ENCODE measurements at places on chromosomes 3 and 15.

DNA sequence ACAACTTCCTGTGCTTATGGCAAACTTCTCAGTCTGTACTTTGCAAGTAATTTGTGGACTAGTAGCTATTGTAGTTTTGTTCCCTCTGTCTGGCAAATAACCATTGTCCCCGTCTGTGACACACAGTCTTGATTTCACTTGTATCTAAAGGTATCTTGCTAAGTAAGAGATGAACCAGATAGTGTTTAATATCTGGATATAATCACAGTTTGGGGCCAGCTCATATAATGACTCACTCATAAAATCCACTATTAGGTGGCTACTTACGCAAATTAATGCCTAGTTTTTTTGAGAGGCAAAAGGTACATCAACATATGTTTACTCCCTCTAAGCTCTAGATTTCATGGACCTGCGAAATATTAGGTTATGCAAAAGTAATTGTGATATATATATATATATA lies 30.4 kb downstream of the VGLL3 start:
- no peak for DNase-seq

DNA sequence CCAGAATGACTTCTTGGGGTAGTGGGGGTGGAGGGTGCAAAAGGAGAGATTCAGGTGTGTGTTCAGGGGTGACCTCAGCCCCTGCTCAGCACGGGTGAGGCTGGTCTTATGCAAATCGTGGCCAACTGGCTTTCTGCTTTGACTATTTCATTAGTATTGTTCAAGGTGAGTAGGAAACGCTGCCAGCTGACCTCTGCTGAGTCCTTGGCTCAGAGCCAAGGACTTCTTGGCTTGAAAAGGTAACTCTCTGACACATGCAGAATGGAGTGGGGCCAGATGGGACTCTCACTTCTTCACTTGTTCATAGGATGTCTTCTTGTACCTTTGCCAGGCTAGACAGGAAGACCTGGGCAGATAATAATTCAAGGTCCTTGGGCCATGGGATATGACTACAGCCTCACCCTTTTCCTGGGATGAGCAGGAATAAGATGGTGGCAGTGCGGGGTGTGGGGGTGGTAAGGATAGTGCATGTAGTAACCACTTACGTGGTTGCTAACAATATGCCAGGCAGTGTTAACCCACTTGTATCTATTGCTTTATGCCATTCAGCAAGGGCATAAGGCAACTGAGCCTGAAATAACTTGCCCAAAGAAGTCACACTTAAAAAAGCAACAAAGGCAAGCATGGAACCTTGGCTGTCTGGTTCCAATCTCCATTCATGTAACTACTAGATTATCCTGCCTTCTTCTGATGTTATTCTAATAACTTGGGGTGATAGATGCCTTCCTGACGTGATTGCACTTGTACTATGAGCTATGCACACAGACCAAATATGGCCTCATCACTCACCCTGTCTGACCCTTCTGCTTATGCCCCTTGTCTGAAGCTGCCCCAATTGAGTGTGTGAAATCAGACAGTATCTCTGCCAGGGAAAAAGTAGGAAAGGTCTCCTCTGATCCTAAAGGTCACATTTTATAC lies 193.1 kb downstream of the NR1D2 start:
- no peak for DNase-seq

DNA sequence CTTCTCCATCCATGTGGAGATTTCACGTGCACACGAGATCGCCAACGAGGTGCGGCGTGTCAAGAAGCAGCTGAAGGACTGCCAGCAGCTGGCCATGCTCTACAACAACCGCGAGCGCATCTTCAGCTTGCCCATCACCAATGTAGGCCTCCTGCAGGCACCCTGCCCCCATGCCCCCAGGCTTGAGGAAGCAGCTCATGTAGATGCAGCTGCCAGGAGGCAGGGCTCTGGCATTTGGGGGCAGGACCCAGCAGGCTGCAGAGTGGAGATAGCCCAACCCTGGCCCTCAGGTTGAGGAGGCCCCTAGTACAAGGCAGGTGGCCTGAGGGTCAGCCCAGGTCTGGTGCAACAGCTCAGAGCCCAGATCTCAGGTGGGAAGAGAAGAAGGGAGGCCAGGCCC lies 36.4 kb downstream of the DNAH1 start:
- DNase-seq: no peak

GRCh38 chr3:194749631-194750490 lies 64.2 kb downstream of the FAM43A start:
- no peak for DNase-seq

GRCh38 chr15:72472992-72473610 lies 1.0 kb upstream of the ARIH1 start:
- DNase-seq: no peak

GRCh38 chr15:72751751-72752455 lies 31.7 kb downstream of the ADPGK start:
- no peak for DNase-seq

DNA sequence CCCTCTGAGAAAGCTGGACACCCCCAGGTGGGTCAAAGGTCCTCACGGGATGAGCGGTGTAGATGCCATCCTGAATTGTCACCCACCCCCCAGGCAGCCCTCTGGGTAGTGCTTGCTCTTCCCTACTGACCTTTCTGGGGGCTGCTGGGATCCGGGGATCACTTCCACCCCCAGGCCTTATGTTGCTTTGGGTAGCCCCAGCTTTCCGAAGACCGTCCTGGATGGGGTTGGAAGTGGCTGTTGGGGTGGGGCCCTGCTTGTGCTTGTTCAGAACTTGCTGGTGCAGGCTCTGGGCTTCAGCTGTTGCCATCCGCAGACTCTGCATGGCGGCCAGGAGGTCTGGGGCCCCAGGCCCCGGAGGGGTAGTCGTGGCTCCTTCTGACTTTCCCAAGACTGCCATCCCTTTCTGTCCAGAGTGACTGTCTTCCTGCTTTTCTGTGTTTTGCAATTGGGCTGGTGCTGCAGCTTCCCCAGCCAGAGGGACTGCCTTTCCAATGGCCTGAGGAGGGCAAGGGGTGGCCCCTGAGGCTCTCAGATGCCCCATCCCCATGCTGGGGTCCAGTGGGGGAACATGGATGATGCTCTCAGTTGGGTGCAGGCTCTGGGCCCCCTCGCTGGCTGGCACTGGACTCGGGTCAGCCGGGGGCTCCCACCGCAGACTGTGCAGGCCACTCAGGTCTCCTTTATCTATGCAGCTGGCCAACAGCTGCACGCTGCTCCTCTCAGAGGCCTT lies 6.3 kb downstream of the XIRP1 start:
- no peak for DNase-seq

DNA sequence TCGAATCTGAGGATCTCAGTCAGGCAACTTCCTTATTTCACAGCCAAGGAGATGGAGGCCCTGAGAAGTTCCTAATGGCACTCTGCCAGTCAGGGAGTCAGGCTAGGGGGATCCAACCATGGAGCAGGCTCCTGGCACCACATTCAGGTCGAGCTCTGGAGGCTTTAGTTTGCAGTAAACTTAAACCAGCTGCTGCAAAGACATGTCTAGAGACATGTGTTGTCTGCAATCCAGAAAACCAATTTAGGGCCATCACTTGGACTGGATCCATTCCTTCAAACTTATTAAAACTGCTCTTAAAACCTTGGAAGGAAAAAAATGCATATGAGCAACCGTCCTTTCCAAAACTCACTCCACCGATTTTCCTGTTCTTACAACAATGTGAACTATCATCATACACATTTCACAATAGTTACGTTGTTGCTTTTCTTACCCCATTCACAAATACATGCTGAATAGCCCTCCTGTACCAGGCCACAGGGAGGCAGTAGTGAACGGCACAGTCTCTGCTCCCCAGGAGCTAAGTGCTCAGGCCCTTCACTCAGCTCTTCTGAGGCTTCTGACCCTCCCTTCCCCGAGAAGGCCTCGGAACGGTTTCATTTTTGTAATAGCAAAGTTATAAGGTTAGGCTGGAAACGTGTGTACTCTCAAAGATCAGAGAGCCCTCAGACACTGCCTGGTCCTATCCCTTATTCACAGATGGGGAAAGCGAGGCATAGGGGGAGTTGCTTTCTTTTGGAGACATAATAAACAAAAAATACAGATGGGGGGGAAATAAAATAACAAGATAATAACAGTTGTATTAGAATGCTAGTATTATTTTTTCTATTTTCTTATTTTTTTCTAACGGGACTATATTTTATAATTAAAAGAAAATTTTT lies 20.1 kb downstream of the RFT1 start:
- DNase-seq: no peak

DNA sequence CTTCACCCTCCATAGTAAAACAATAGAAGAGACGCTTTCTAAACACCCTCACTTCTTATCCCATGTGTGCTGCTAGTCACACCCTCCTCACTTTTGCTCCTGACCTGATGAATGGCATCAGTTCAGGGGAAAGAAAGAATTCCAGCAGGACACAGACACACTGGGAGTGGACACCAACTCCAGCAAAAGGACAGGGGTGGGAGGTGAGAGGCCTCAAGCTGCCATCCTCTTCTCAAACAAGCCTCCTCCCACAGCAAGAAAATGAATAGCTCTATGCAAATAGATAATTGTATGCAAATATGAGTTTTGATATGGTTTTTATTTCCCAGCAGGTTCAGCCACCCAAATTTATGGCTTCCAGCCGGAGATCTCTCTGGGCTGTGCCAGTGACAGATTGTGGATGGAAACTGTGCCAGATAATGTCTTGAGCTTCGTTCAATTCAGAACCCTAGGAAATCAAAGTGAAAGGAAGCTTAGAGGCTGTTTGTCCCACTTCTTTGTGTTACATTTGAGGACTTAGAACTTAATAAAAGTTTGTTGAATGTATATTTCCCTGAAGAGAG lies 209.3 kb upstream of the PPP2R3A start:
- DNase-seq: no peak

GRCh38 chr3:158352551-158352950 lies 218.4 kb upstream of the MLF1 start:
- DNase-seq: no peak

DNA sequence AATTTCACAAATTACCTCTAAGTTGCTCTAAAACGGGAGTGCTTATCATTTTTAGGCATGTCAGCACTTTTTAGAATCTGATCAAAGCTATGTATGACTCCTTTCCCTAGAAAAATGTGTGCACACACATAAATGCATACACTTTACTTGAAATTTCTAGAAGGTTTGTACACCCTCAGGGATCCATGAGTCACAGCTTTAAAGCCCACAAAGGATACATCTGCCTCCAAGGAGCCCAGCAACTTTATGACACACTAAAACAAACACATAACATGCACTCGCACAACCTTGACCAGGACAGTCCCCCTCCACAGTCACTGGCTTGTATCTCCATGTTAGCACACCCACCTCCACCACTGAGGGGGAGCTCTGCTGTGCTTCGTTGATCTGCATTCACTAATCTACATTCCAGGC lies 722.0 kb upstream of the CFAP20DC start:
- no peak for DNase-seq

DNA sequence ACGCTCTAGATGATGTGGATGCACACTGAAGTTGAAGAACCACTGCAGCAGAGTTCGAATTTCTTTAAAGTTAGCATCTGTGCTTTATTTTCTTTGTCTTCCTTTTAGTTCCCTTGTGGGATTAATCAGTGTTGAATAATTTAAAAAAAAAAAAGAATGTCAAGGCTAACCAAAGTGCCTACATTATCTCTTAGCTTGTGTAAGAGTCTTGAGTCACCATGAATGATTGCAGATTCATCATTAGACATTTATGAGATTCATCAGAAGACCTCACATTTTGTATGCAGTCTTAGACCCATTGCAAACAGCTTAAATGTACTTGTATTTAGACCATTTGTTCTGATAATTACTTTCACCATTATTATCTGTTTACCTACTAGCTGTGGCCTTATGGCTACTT lies 182.2 kb downstream of the FNDC3B start:
- no peak for DNase-seq

- DNase-seq: peak; percentile 21
These were observed 71.3 kb downstream of the CPN2 start for GRCh38 chr3:194279701-194280360.

DNA sequence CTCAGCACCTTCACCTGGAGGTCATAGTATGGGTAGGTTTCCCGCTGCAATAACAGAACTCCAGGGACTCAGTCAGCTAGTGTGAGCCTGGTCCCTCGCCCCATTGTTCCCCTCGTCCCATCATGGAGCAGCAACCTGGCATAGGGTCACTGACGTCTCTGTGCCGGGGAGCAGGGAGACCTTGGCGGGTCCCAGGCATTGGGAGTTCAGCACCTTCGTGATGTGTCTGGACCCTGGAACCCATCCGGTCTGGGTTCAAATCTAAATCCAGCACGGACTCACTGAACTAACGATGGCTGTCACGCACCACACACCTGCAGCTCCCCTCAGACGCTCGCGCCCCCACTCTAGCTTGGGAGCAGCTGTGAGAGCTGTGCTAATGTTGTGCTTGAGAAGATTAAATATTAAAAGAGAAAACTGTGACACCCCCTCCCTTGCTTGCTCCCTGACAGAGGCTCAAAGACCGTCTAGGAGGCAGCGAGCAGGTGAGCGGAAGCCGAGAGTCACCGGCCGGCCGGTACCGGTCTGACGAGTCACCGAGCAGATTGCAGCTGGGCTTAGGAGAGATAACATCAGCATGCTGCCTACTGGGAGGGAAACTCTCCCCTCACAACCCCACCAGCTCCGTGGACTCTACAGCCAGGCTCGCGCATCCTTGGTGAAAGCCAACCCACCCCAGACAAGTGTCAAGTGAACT lies 742 bp downstream of the PLA2G4F start:
- DNase-seq: no peak

- DNase-seq: no peak
These were observed 417.3 kb downstream of the OTOL1 start for GRCh38 chr3:161913786-161914389.

DNA sequence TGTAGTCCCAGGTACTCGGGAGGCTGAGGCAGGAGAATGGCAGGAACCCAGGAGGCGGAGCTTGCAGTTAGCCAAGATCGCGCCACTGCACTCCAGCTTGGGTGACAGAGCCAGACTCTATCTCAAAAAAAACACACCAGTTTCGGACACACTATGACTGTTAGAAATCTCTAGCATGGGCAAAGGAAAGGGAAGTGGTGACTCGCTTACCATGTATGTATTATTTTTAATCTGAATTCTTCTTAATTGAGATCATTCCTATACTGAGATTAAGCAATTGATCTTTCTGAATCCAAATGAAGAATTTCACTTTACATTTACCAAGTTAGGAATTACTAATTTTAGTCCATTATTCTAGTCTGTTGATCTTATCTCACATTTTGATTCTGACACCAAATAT lies 459.2 kb upstream of the ALCAM start:
- no peak for DNase-seq

DNA sequence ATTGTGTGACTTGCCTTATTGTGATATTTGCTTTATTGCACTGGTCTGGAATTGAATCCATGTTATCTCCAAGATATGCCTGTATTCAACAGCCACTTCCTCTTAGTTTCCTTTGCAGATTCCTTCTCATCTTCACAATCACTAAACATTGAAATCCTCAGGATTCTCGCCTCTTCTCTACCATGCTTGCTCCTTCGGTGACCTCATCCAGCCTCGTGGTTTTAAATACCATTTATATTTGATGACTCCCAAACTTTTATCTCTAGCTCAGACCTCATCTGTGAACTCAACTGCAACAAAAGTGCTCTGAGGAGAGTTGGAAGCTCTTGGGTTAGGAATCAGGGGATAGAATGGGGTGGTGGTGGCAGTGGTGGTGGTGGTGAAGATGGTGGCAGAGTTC lies 19.9 kb downstream of the POLR2M start:
- DNase-seq: no peak
